ENCODE measurements at places on chromosomes 7 and 10.

DNA sequence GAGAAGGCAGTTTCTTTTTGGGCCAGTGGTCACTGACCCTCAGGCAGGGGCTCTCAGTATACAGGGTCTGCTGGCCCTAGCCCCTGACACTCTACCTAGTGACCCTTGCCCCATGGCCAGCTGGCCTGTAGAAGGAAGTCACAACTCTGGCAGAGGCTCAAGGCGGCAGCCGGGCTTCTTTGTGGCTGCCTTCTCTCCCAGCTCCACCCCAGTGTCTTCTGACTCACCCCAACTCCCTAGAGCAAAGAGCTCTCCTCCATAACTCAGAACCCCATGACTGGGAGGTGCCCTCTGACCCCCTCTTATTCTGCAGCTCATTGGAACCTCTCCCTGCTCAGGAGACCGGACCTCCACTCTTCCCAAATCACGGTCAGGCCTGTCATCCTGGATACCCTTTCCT is 358.2 kb downstream of the FGFR2 start:
- no peak for DNase-seq

DNA sequence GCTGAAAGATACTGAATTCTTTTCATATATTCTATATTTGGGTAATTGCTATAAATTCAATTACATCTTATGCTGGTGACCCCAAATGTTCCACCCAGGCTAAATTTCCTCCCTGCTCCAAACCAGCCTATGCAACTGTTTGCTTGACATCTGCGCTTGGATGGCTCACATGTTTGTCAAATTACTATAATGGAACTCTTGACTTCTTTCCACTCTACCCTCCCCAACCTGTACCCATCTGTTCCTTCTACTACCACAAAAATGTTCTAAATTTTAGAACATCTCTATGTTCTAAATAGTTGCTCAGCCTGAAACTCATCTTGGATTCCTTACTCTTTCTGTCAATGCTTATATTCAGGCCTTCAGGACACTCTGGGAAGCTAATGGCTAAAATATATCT is 249.9 kb upstream of the SMIM30 start:
- no peak for DNase-seq

DNA sequence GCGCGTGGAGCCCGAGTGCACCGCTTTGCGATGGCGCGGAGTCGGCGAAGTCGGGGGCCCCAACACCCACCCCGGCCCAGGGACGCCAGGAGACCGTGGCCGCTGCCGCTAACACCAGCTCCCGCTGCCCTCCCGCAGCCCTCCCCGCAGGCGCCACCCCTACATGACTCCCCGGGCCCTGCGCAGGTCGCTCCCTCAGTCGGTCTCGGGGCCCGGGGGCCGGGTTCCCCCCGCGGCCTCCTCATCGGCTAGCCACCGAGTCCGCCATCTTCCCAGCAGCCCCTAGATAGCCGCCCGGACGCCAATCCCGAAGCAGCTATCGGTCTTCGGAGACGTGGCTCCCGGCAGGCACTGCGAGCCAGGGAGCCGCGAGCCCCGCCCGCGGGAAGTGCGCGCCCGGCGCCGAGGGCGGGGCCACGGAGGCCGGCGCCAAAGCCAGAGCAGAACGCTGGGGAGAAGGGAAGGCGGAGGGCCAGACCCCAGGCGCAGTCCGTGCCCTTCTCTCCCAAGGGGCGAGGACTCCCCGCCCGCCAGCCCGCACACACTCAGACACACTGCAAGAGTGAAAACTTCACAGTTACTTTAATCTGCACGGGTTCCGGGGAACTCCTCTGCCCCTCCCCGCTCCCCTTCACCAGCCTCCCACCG is at the start of gene FASTK:
Gene FASTK (minus strand): TSS at position 288 of the 648 bp plus-strand sequence. CDS start 43 bp downstream, at position 245.
- DNase-seq: no peak

DNA sequence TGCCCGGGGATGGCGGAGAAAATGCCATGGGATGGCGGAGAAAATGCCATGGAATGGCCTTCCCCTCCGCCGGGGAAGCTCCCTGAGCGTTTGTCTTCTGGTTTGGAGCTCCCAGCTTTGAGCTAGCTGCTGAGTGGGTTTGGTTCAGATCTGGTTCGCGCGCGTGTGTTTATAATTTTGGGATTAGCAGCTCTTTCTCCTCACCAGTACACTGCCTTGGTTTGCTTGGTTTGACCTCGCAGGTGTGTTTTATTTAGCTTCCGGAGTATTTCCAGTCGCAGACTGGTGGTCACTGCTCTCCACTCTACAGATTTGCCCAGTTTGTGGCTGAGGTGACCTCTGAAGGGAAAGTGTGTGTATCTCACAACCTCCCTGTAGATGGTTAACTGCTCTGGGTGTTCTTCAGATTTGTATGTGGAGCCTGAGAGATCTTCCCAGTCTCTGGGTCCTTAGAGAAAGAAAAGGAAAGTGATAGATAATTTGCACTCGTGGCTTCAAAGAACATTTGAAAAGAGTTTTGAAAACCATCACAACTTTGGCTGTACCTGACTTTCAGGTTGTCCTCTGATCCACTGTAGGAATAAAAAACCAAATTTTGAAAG is 597 bp downstream of the ZNF277 start:
- DNase-seq: no peak

DNA sequence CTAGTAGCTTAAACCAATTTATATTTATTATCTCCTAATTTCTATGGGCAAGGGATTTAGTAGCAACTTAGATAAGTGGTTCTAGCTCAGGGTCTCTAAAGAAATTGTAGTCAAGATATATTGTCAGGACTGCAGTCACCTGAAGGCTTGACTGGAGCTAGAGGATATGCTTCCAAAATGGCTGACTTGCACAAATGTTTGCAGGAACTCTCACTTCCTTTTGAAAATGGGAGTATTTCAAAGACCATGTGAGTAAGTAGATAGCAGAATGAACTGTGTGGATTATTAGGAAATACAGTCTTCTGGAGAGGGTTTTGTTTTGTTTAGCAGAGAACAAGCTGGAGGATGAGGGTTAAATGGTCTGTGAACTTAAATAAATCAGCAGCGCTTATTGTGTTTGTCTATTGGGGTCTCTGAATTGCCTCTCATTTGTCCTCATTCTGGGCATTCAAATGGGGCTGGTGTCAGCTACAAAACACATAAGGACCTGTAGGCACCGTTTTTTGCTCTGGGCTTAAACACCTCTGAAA is 524.6 kb downstream of the LRMDA start:
- DNase-seq: no peak

GRCh38 chr10:14500172-14500765 is 169.5 kb upstream of the FRMD4A start:
- no peak for DNase-seq

- no peak for DNase-seq
Measured at GRCh38 chr7:82562716-82563404, 119.3 kb upstream of the CACNA2D1 start.

GRCh38 chr7:18755793-18756192 is 260.2 kb downstream of the HDAC9 start:
- no peak for DNase-seq

DNA sequence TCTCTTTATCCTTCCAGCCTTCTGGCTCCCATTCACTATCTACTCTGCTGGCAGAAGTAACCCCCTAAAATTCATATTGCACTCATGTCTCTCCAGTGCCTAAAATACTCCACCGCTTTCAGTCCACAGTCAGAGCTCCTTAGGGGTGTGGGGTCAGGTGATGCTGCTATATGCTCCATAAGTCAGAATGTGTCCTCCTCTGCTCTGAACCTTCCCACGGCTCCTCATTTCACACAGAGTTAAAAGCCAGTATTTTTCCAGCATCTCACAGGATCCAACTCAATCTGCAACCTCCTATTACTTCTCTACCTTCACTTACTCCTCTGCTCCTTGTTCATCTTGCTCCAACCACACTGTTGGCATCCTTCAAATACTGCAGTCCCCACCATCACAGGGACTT is 31.1 kb upstream of the CHCHD3 start:
- DNase-seq: no peak

DNA sequence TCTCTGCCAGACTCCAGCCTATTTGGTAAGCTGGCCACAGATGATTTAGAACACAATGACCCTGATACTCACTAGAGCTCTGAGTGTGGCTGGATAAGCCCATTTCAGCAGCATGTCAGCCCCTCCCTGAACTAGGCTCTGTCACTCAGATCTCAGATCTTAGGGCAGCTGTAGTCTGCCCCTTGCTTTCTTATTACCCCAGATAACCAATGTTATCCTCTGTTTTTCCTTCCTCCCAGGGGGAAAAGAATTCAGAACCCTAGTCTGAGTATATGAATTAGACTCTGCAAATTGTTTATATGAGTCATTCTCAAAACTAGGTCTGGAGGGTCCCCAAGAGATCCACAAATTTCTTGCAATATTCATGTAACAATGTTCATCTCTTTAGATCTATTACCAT is 286.2 kb downstream of the KCNMA1 start:
- DNase-seq: no peak

DNA sequence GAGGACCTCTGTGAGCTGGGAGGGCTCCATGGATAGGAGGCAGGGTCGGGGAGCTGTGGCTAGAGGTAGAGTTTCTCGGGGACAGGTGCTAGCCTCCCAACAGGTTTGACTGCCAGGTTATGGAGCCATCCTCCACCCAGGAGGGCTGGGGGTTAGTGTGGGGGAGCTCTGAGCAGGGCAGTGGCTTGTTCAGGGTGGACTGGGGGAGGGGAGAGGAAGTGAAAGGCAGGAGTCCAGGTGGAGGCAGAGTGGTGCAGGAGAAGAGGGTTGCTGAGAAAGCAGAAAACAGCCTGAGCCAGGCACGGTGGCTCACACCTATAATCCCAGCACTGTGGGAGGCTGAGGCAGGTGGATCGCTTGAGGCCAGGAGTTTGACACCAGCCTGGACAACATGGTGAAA is 40.5 kb upstream of the HSPB1 start:
- no peak for DNase-seq

- no peak for DNase-seq
Measured at GRCh38 chr7:116571037-116571436, 46.2 kb downstream of the CAV1 start.

DNA sequence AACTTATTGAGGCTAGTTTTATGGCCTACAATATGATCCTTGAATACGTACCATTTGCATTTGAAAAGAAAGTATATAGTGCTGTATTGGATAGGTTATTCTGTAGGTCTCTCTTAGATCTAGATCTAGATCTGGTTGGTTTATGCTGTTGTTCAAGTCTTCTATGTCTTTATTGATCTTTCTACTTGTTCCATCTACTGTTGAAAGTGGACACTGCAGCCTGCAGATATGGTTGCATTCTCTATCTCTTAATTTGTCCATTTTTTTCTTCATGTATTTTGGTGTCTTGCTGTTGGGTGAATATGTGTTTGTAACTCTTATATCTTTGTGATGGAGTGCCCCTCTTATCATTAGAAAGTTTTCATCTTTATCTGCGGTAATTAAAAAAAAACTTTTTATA is 139.4 kb upstream of the PCDH15 start:
- DNase-seq: no peak

DNA sequence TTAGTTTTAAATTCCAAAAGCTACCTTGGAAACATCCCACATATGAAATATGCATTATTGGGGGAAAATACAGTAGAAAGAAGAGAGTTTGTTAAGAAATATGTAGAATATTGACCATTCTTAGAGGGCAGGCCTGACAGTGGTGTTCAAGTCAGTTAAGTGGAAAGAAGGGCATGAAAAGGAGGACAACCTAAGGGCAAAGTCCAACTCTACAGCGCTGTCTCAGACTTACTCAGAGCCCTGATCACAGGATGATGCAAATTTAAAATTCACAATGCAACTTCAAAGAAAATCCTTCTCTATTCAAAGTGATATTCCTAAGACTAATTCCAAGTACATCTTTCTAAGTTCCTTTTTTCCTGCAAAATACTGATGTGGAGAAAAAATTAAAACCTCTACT is 139.1 kb upstream of the LRRTM3 start:
- no peak for DNase-seq

- DNase-seq: no peak
Measured at GRCh38 chr10:69425511-69426298, 9.0 kb upstream of the TACR2 start.

DNA sequence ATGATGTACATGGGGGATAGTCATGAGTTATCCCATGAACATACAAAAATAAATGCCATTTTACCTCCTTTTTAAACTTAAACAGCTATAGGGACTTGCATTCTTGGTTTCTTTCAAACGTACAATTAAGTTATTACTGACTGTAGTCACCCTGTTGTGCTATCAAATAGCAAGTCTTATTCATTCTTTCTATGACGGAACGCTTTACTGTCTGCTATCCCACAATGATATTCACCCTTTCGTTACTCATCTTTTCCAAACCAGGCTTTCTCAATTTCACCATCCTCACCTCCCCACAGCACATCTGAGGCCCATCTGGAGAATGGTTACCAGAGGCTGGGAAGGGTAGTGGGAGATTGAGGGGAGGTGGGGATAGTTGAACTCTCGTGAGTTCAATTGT is 218.8 kb downstream of the PHF14 start:
- no peak for DNase-seq

GRCh38 chr7:99314504-99314903 is 11.2 kb upstream of the ARPC1A start:
- DNase-seq: no peak
